NCI-H1694 treated with DMSO at 0.1 percent for 48 hours (cell line): ENCODE measurements at places on chromosomes 12 and 14.

- peak; percentile 83 for DNase-seq
Measured at GRCh38 chr14:103594265-103594664, 31.5 kb downstream of the COA8 start.

DNA sequence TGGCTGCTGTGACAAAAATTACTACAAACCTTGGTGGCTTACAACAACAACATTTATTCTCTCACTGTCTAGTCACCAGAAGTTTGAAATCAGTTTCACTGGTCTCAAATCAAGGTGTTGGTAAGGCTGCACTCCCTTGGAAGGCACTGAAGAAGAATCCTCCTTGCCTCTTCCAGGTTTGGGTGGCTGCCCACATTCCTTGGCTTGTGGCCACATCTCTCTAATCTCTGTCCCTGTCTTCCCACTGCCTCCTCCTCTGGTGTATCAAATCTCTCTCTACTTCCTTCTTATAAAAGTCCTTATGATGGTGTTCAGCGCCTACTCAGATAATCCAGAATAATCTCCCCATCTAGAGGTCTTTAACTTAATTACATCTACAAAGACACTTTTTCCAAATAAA lies 31.0 kb downstream of the PLCZ1 start:
- DNase-seq, result no peak

DNA sequence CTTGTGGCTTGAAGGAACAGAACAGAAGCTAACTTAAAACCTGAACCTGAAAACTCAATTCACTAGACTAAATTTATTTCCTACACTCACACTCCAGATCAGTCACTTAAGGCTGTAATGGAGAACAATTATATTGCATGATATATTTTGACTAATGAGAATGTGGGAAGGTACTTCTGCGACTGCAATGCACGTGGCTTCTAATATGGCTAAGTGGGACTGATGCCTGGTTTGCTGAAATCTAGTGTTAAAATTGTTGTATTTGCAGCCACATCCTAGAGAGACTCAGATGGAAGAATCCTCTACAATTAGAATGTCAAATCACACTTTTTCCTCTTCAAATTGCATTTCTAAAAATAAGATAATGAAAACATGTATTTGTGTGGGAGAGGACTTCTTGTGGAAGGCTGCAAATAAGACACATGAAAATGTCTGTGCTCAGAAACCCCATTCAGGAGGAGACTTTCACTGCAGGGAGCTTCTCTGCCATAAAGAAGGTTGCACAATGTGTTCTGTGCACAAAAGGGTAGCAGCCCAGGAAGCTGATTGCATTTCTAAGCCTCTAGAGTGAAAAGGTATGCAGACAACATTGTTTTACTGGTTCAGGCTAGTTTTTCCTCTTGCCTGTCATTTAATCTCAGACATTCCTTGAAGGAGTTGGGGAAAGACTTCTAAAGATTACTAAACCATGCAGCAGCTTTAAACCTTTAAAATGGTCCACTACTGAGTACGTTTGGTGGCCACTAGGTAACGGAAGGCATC lies 224.3 kb downstream of the NEDD1 start:
- no peak for DNase-seq

DNA sequence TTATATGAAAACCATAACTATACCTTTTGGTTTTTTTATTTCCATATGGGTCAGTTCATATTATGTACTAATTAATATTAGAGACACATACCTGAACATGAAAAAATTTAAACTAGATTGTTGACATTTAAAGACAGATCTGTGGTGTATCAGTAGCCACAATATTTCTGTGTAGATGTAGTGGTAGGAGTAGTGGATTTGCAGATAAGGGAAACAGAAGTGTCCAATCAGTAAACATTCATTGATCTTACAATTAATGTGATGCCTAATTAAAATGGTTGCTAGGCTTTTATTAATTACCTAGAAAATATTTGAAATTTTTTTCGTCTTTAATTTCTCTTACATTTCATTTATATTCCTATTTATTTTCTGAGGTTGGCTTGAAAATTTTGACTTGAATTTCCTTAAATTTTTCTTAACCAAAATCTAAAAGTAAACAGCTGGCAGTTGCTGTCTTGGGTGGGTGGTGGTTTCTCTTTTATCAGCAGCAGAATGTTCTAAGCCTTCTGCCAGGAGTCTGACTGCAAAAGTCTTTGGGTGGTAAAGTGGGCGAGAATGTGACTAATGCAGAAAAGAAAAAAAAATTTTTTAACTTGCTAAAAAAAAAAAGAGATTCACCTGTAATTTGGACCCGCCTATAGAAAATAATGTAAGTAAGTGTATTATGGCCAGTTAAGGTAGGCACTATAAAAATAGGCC lies 2.4 kb downstream of the FGFR1OP2 start:
- DNase-seq, result no peak

DNA sequence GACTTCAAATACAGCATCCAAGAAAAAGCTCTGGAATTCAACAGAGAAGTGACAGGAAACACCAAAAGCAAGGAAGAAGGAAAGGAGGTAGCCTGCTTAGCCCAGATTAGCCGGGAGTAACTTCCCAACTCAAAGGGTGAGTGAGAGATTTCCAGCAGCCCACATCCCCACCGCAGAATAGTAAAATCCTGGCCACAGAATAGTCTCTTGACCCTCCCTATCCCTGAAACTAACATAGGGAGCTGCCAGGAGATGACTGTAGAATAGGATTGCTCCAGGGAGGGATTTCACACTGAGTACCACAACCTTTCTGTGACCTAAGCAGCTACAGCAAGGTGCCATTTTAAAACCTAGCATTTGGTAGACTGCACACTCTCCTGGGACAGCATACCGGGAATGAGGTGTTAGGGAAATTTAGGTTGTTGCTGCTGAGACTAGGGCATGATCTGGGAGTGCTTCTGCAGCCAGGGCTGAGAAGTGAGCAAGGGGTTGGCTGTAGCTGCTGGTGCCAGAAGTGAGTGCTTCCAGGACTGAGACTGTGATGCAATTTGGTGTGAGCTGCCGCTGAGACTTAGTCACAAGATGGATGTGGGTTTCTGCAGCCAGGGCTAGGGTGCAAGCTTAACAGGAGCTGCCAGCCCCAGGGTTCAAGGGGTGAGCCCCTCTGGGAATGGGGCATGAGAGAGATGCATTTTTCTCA lies 66.0 kb downstream of the TMTC3 start:
- DNase-seq, result no peak

- no peak for DNase-seq
Measured at GRCh38 chr14:104317975-104318557, 179.7 kb downstream of the KIF26A start.

- no peak for DNase-seq
Measured at GRCh38 chr14:40058901-40059897, 627.0 kb upstream of the FBXO33 start.

- no peak for DNase-seq
Measured at GRCh38 chr12:92539110-92539749, 163.6 kb upstream of the PLEKHG7 start.

DNA sequence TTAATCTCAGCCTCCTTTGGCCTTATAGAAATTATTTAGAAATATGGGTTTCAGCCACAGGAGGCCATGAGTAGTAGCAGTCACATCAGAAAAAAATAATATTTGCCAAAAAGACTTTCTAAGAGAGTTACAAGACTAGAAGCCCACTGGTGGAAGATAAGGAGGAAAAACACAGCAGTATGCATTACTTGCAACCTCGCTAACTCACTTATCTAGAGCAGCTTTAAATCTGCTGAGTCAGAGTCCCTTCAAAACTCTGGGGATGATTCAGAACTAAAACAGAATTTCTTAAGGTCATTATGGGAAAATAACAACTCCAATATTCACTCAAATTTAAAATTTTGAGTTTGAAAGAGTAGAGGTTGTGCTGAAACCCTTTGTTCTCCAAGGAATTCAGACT lies 6.2 kb downstream of the OR4K17 start:
- DNase-seq, result no peak
